Osteocyte (in vitro differentiated cells): ENCODE measurements at places on chromosomes 1 and 21. TPM values are rescaled to one million over a fixed set of nuclear protein-coding genes. Genes with fewer than 3 reads are reported as not detected.
A peak's percentile ranks its signal among the peaks of the same experiment; 100 is the strongest.

The OPRD1 gene
- total RNA-seq, result 0.27 and 0.34 TPM in 2 replicates

The RGS8 gene
- not detected in 2 replicates for total RNA-seq

GRCh38 chr21:43728467-43729390 lies 9.8 kb downstream of the PDXK start:
- peak; percentile 96 for DNase-seq

DNA sequence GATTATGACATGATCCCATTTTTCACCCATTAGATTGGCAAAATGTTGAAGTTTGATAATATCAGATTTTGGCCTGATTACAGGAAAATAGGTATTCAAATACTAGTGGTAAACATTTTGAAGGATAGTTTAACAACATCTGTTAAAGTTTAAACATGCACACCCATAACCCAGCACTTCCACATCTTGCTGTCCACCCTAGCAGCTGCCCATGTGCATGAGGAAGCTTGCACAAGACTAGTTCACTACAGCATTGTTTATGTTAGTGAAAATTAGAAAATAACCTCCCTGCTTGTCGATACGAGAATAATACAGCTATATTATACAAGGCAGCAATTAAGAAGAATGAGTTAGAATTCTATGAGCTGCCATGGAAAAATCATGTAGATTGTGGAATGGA lies 127.6 kb downstream of the C1orf21 start:
- DNase-seq, result no peak

DNA sequence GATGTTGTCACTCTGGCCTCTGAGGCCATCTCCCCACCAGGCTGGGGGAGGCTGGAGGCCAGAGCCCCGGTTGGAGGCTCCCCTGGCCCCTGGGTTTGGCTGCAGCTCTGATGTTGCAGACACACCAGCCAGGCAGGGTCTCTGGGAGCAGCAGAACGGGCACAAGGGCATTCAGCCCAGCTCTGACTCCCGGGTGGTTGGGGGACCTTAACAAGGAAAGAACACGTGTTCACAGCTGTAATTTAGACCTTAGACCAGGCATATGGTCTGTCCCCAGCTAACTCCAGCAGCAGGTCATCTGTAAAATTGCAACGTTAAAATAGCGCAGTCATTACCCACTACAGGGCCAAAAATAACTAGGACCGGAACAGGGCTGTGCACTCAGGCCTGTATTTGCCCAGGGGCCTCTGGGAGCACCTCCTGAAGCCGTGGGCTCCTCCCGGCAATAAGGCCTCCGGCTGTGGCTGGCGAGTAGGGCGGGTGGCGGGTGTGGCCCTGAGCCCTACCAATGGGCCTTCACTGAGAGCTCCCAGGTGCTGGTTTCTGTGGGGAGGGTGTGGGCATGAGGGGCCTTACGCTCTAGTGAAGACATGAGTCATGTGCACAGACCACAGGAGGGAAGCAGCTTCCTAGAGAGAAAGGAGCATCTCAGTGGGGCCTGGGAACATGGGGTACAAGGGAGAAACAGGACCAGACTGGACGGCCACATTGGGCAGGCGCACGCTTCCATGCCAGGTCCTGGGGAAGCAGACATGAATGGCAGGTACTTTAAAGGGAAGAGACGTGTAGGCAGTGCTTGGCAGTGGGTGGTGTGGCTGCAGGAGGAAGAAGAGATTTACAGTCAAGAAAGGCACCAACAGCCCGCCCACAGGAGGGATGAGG lies 6.1 kb downstream of the LDLRAP1 start:
- DNase-seq, result no peak

DNA sequence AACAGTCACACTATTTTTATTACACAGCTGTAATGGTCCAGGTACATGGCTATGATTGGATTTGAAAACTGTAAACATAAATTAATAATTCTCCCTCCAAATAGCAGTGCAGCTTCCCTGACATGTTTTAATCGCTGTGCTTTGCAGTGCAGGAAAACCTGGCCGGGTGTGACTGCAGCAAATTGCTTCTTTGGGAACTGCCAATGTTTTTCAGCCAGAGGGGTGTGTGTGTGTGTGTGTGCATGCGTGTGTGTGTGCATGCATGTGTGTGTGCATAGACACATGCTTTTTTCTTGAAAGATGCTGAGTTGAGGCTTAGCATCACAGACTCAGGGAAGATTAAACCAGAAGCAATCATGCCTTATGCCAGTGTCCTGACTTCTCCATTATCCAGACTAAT lies 231.2 kb downstream of the PRDM2 start:
- peak; percentile 48 for DNase-seq

GRCh38 chr1:214349781-214350180 lies 68.8 kb downstream of the SMYD2 start:
- no peak for DNase-seq

DNA sequence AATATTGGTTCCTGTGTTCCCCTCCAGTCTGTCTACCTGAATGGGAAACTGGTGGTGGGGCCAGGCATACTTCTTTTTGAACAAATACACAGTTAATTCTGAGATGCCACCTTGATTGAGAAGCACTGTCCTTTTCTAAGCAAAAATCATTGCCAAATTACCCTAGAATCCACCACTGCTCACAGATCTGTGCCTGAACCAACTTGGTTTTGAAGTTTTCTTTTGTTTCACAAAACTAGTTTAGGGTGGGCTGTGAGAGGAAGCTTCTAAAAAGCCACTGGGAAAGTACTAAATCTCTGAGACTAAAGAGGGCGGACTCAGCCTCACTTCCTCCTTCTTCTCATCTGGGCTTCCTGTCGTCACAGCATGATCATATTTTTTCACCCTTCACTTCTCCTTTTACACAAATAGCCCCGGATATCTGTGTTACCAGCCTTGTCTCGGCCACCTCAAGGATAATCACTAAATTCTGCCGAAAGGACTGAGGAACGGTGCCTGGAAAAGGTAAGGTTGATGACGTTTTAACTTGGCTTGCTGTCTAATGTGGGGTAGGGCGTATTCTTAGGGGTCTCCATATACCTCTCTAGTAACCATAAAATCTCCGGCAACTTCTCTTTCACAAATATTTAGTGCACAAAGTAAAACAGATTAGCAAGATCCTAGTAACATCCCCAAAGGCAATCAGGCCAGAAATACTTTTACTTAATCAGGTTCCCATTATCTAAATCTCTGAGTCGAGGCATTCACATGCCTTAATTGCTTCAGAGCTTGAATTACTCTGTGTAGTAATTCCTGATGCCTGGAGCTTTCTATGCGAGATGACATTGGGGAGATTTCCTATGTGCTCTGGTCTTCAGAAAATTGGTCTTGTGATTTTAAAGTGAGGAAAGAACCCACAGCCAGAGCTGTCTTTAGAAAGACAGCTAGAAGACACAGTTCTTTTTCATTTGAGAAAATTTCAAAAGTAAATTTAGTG lies at the start of gene CD53:
CD53 (plus strand) TSS at position 404 of the 976 bp plus-strand sequence. CDS start 18,261 bp downstream, outside the sequence.
- DNase-seq, result no peak

DNA sequence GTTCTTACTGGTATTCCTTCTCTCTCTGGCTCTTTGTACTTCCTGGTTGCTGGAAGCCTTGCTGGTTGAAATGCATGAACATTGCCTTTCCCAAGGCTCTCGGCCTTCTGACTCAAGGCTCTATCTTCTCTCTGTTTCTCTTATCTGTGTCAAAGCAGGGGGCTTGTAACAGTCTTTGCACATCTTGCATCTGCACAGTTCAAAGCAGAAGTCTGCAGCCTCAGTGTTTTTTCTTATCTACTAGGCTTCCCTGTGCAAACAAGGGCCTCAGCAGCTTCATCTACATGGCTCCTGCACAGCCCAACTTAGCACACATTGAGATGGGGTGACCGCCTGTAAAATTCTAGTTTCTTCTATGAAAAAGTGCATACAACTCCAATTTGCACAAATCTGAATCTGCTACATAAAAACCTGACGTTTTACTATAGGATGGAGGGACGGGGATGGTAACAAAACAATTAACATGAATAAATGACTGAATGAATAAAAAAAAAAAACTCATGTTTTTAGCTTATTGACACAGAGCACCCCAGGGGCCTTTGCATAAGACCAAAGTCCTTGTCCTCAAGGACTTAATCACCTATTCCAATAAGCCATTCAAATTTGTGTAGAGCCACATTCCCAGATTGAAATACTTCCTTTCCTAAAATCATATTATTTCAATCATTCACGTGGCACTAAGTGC lies 458.3 kb downstream of the LMO4 start:
- no peak for DNase-seq

DNA sequence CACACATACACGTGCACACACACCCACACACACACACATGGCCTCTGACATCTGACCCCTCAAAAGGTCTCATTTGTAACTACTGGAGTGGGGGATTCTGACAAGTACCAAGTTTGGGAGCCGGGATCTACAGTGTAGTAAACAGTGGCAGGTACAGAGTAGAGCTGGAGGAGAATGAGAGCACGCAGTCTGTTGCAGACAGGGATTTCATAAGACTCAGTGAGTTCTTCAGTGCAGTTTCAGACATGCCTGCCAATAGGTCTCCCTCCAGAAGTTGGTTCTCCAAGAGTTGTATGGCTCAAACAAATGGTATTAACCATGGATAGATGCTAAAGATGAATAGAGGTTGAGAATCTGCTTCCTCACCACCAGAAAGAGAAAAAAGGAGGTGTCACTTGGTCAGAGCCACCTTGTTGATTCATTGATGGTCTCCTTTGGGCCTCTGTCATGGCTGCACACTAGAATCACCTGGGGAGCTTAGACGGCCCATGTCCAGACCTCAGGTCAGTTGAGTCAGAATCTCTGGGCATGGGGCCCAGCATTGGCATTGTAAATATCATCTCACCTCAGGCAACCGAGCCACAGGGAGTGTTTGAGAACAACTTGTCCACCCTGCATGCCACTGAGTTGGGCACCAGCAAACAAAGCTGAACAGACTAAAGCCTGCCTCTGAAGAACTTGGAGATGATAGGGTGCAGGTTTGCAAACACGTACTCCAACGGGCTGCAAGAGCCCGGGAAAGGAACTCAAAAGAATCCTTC lies 122.1 kb downstream of the EDEM3 start:
- no peak for DNase-seq

DNA sequence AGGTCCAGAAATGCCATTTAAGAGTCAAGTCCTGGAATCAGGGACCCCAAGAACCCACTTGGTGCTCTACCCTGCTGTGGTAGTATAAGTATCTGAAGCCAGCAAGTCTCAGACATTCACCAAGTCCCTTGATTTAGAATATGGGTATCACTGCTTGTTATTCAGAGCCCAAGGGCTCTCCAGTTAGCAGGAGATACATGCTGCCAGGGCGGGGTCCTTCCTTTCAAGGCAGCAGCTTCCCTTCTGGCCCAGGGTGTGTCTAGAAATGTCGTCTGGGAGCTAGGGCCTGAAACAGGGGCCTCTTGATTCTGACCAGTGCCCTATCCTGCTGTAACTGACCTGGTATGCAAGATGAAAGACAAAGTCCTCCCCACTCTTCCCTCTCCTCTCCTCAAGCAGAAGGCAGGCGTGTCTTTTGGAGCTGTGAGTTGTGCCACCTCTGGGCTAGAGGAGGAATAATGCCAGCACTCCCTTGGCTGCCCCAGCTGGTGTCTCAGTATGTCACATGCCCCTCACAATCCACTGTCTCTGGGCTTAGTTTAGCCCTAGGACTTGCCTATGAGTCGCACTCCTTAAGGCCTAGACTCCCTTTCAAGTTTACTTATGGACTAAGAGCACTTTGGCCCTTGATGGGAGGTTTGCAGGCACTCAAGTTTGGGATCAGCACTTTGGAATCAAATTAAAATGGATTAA lies 200.2 kb downstream of the MRPL39 start:
- DNase-seq, result no peak

- DNase-seq, result no peak
Measured at GRCh38 chr1:235919127-235919832, 52.6 kb upstream of the LYST start.

- DNase-seq, result no peak
Measured at GRCh38 chr1:165928075-165928731, 100.8 kb downstream of the UCK2 start.

DNA sequence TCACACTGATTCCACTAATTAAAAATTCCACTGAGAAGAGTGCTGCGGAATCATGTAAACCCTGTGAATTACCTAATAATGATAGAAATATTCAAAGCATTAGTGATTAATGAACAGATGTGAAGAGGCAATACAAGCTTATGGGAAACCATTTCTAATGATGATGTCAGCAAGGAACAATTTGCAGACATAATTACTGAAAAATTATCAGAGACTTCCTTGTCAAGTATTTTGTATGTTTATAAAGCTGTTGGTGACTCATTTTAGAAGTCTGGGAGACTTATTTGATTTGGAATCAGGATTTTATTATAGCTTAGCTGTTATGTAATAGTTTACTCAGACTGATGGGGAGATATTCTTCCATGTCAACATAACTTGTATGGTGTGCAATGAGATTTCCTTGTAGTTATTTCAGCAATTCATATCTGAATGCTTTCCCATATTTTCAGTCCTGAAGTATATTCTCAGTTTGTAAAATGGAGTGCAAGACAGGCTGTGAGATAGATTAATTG lies 135.5 kb downstream of the TGFB2 start:
- no peak for DNase-seq

GRCh38 chr1:57423135-57423655 lies 665 bp downstream of the DAB1 start:
- no peak for DNase-seq

- no peak for DNase-seq
Measured at GRCh38 chr1:225914947-225915346, 9.1 kb downstream of the PYCR2 start.

DNA sequence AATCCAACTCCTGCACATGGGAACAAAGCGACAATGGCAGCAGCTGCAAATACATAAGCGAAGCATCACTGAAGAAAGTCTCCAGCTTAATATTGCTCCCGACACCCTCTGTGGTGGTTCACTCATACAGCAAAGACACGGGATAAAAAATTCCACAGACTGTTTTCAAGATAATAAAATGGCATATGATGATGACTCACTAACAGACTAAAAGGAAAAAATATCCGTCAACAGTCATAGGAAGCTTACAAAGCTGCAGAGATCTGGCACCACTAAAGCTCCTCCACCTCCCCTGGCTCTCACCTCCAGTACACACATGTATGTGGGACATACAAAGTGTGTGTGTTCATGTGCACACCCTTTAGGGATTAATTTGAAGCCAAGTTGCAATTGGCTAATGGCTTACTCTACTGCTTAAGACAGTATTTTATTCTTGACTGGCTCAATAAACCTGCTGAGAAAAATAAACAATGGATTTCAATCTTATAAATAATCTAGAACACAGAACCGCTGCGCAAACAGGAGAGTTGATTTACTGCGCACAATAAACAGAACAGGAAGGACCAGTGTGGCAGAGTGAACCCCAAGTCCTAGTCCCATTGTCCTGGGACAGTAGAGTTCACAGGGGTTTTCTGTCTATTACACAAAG lies 94.4 kb downstream of the SLC45A1 start:
- no peak for DNase-seq

GRCh38 chr1:2095981-2096736 lies 45.9 kb downstream of the PRKCZ start:
- DNase-seq, result no peak

DNA sequence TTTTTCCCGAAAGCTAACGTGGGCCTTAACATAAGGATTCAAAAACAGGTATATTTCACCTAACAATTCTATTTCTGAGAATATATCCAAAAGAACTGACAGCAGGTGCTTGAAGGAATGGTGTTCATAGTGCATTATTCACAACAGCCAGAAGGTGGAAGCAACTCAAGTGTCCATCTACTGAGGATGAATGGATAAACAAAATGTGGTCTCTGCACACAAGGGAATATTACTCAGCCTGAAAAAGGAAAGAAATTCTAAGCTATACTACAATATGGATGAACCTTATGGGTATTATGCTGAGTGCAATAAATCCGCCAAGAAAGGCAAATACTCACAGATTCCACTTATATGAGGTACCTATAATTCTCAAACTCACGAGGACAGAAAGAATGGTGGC lies 6.1 kb upstream of the RIPPLY3 start:
- DNase-seq, result no peak

GRCh38 chr1:32876341-32877210 lies 5.9 kb upstream of the FNDC5 start:
- no peak for DNase-seq

- no peak for DNase-seq
Measured at GRCh38 chr1:111099289-111099688, 40.6 kb downstream of the DRAM2 start.
